GM13976 (cell line): ENCODE measurements at places on chromosomes 5 and 9.

GRCh38 chr9:13110766-13111417 lies 168.6 kb downstream of the MPDZ start:
- no peak for DNase-seq

GRCh38 chr9:127973169-127974000 lies 7.4 kb downstream of the EEIG1 start:
- no peak for DNase-seq

GRCh38 chr9:36149197-36149596 lies 12.7 kb downstream of the GLIPR2 start:
- DNase-seq, result no peak

DNA sequence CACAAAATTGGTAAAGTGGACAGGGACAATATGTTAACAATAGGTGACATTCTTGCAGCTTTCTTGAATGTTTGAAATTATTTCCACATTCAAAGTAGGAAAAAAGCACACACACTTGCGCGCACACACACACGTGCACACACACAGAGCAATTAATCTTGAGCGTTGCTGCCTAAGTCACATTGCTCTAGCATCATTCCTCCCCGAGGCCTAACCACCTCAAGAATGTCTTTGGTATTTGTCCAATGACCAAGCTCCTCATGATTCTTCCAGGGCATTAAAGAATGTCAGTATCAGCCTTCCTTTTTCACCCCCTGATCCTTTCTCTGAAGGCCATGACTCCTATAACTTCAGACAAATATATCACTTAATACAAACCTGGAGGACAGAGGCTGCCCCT lies 198.1 kb downstream of the NPR3 start:
- no peak for DNase-seq

DNA sequence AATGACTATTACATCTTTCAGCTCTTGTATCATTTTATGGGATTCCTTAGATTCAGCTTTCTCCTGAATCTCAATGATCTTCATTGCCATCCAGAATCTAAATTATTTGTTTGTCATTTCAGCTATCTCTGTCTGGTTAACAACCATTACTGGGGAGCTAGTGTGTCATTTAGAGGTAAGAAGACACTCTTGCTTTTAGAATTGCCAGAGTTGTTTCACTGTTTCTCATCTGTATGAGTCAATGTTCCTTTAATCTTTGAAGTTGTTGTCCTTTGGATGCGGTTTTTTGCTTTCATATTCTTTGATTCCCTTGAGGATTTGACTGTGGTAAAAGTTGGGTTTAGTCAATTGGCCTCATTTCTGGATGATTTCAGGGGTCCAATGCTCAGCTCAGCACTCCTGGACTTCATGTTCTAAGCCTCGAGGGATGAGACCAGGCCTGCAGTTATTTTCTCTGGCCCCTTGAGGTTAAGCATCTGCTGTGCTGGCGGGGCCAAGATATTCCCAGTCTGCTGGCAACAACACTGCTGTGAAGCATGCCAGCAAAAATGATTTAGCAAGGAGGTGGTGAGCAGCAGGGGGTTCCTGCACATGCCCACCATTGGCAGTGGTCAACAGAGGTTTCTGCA lies 102.4 kb upstream of the PCSK5 start:
- no peak for DNase-seq

DNA sequence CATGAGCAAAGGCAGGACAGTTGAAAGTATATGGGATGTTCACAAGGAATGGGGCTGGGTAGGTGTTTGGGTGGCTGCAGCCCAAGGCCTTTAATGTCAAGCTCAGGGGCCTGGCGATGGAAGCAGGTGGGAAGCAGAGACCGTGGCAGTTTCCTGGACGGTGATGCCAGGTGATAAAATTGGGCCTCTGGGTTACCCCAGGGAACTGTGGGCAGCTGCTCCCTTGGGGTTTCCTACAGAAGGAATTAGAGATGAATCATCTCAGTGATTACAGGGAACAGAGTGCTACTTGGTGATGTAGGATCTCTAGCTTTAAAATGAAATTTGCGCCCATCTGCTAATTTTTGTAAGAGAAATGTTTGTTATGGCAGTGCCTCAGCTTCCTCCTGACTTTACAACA lies 39.2 kb downstream of the TSTD2 start:
- no peak for DNase-seq

DNA sequence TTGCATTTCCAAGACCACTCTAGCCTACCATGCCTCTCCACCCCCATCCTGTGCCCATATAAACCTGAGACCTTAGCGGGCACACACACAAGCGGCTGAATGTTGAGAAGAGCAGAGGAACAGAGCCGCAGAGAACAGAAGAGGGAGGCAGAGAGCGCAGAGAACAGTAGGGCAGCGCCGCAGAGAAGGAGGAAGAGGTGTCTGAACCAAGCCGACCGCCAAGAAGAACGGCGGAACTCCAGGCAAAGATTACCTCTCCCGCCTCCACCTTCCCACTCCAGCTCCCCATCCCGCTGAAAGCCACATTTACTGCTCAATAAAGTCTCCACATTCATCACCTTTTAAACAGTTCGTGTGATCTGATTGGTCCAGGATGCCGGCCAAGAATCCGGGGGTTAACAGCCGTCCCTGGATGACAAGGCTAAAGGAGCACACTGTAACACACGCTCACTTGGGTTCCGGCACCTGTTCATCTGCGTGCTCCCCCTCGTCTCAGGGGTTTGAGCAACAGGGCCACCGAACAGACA lies 33.2 kb downstream of the GRIN3A start:
- DNase-seq, result no peak

GRCh38 chr5:83368319-83368718 lies 103.2 kb upstream of the VCAN start:
- DNase-seq, result no peak

GRCh38 chr5:173594061-173594460 lies 22.4 kb downstream of the BOD1 start:
- no peak for DNase-seq

DNA sequence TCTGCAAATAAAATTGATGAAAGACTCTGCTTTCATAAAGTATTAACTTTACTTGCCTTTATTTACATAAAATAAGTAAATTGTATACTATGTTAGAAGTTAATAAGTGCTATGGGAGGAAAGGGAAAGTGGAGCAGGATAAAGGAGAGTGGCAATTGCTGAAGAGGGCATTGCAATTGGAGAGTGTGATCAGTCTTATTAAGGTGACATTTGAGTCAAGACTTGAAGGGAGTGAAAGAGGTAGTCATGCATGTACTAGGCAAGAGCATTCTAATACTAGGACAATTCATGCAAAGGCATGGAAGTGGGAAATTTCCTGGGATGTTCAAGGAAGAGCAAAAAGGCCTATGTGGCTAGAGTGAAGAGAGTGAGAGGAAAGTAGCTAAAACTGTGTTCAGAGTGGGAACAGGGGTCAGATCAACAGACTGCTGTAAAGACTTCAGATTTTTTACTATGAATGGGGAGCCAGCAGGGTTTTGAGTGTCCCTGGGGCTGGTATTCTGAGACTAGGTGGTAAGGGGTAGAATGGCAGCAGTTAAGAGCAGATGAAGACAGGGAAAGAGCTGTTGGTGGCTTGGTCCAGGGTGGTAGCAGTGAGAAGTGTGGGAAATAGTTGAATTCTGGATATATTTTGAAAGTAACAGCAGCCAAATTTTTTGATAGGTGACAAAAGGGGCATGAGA lies 182.3 kb upstream of the RIOK2 start:
- DNase-seq, result no peak

DNA sequence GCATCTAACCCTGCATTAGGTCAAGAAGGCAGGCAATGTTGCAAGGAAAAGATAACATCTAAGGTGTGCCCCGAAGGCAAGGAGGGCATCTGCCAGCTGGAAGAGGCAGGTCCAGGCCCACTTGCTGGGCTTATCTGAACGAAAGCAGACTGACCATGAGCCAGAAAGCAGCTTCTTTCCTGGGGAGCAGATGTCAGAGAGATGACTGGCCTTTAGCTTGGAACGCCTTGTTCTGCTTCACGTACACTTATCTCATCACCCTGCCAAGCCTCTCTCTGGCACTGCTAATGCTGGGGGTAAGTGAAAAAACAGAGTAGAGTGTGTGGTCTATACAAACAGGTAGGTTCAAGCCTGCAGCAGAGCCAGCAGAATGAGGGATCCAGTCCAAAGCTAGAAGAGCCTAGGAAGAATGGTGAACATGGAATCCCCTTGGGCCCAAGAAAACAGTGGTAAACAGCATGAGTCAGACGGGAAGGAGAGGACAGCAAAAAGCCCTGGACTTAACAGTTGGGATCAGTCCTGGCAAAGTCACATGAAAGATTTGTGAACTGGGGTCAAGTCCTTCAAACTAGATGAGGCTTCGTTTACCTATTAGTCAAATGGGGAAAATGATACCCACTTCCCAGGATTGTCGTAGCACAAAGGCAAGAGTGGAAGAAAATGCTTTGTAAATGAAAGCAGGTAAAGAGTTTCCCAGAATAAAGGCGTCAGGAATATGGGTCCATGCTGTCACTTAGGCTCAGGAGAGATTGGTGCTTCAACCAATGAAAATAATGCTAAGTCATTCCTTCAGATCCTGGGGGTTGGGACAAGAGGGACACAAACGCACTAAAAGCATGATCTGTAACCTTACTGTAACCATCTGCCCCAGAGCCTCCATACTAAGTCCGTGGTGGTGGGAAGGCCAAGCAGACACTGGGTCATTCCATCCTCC lies 200.9 kb downstream of the SLIT3 start:
- no peak for DNase-seq

DNA sequence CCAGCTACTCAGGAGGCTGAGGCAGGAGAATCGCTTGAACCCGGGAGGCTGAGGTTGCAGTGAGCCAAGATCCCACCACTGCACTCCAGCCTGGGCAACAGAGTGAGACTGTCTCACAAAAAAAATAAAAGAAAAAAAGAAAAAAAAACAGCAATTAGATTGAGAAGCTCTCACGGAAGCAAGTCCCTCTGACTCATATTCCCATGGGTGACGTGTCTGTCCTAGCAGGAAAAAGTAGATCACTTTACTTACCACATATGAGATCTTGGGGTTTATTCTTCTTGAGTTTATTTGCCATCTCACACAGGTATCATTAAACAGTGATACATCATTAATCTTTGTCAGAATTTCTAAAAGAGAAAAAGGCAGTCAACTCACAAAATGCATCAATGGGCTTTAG lies 62.6 kb downstream of the SUSD1 start:
- DNase-seq, result no peak

- no peak for DNase-seq
Measured at GRCh38 chr9:130490981-130491380, 46.2 kb downstream of the ASS1 start.

DNA sequence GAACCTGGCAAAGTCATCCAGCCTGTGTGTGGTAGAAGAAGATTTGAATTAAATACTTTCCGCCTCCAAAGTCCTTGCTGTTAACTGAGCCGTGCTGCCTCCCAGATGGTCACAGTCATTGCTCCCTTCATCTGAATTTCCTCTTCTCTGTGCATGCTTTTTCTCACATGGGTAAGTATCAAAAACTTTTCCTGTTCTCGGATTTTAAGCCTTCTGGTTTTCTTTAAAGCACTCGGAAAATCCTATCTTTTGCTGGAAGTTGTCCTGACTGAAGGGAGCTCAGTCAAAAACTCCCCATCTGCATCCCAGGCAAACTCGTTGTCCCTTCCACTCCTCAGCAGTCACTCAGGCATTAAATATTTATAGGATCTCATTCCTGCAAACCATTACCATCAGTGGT lies 290.0 kb upstream of the PIK3R1 start:
- DNase-seq, result no peak

- DNase-seq, result peak; percentile 55
Measured at GRCh38 chr9:130701059-130702022, 7.8 kb downstream of the EXOSC2 start.

GRCh38 chr5:36089989-36090388 lies 23.3 kb upstream of the UGT3A2 start:
- DNase-seq, result no peak

- DNase-seq, result no peak
Measured at GRCh38 chr5:157323107-157323706, 57.3 kb downstream of the CYFIP2 start.

DNA sequence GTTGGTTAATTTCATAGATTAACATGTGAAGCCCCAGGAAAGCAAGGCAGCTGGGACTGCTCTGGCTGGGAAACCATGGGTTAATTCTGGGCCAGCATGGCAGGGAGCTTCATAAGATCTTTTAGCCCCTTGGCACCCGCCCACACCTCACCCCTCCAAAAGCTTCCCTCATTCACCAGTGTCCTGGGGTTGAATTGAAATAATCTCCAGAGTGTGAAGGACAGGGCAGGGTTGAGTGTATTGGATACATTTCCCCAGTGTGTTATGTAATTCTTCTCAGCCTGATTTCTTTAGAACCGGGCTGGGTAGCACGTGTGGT lies 19.4 kb downstream of the WNT8A start:
- DNase-seq, result no peak

- no peak for DNase-seq
Measured at GRCh38 chr5:90095292-90096060, 314.1 kb downstream of the CETN3 start.

GRCh38 chr9:82410866-82411265 lies 422.3 kb downstream of the SPATA31D1 start:
- no peak for DNase-seq

DNA sequence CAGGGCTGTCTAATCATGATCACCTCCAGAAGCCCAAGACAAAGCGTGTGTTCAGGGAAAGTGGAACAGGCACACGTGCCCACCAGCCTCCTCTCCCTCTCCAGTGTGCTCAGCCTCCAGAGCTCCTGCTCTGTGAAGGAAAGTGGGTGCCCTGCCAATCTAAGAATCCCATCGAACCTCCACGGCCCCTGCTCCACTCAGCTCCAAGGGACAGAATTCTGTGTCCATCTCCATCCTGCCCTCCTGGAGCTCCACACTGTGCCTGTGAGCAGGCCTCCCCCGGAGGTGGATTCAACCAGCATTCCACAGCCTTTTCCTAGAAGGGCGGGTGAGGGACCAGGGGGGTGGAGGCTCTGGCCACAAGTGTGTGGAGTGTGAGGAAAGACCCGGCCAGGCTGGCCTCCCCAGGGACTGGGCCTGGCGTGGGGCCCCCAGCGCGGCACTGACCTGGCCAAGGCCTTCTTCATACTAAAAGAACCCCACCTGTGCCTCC lies 6.0 kb downstream of the EEIG1 start:
- DNase-seq, result no peak

GRCh38 chr5:109191153-109191558 lies 218.6 kb downstream of the PJA2 start:
- no peak for DNase-seq

DNA sequence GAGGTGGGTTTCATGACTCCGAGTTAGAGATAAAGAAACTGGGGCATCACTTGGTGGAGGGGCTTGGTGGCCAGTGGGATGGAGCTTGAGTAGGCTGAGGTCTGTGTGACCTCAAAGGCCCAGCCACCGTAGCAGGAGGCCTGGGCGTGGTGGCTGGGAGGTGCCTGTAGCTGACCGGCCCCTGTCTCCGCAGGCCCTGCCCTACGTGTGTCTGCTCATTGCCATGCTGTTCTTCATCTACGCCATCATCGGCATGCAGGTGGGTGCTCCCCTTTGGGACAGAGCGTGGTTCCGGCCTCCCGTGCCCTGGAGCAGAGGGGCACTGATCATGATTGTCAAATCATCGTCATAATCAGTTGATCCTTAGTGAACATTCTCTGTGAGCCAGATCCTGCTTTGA lies 196.2 kb downstream of the CACNA1B start:
- DNase-seq, result no peak

- no peak for DNase-seq
Measured at GRCh38 chr5:138610918-138611677, 35.9 kb upstream of the HSPA9 start.

- no peak for DNase-seq
Measured at GRCh38 chr9:18297056-18297841, 176.7 kb upstream of the ADAMTSL1 start.
